ENCODE measurements at places on chromosomes 6 and 20.

DNA sequence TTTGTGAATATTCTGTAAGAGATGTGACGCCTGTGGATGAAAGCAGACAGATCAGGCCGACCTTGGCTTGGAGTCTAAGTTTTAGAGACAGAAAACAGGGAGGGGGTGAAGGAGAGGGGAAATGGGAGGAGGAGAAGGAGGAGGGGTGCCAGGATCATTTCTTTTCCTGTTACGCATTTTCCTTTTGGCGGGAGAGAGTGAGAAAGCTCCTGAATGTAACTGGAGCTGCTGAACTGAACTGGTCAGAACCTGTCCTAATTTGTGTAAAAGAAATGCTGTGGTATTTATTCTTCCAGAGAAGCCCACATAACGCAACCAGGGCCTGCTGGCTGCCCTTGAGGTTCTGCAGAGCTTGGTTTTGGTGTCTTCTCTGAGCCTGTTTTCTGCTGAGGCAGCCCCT is 41.9 kb downstream of the UTRN start:
- no peak for DNase-seq

DNA sequence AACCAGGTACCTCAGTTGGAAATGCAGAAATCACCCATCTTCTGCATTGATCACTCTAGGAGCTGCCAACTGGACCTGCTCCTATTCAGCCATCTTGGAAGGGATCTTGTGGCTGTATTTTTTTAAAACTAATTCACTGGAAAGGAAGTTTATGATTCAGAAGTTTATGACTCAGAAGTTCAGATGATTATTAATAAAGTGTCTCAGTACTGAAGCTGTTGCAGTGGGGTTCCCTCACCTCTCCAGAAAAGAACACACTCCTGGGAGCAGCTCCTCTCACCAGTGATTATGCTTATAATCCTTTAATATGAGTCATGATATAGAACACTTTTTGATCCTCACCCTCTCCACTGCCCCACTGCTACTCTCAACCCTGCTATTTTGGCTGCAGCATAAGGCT is 291.2 kb upstream of the HS3ST5 start:
- no peak for DNase-seq

DNA sequence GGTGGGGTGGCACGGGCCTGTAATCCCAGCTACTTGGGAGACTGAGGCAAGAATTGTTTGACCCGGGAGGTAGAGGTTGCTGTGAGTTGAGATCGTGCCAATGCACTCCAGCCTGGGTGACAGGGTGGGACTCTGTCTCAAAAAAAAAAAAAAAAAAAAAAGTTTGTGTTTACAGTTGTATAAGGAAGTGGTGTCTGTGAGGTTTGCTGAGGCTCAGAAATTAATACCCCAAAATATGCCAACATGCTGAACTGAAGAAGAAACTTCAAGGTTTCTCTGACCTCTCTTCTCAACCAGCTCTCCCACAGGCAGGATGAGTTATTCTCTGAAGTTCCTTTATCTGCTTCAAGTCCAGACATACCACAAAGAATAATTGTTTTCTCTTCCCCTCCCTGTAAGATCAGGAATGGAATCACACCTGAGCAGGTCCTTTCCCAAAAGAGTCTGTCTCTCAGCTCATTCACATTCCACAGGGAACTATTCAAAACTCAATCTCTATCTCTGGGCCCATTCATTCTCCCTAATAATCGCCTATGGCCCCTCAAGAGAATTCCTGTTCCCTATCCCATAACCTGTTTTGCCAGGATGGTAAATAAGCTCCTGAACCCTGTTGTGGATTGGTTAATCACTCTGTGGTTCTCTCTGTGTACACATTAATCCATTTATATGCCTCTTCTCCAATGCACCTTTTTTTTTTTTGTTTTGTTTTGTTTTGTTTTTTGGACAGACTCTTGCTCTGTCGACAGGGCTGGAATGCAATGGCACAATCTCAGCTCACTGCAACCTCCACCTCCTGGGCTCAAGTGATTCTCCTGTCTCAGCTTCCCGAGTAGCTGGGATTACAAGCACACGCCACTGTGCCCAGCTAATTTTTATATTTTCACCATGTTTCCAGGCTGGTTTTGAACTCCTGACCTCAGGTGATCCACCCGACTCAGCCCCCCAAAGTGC is 17.4 kb upstream of the KIFC1 start:
- DNase-seq, result no peak

GRCh38 chr6:167209577-167209975 is 51.8 kb upstream of the GPR31 start:
- DNase-seq, result no peak

- no peak for DNase-seq
Measured at GRCh38 chr6:736657-737446, 43.9 kb upstream of the EXOC2 start.

- DNase-seq, result no peak
Measured at GRCh38 chr6:146311079-146311478, 232.6 kb upstream of the RAB32 start.

- no peak for DNase-seq
Measured at GRCh38 chr6:62446647-62447316, 160.8 kb upstream of the KHDRBS2 start.

- peak; percentile 71 for DNase-seq
Measured at GRCh38 chr6:156283091-156283490, 494.1 kb upstream of the ARID1B start.

DNA sequence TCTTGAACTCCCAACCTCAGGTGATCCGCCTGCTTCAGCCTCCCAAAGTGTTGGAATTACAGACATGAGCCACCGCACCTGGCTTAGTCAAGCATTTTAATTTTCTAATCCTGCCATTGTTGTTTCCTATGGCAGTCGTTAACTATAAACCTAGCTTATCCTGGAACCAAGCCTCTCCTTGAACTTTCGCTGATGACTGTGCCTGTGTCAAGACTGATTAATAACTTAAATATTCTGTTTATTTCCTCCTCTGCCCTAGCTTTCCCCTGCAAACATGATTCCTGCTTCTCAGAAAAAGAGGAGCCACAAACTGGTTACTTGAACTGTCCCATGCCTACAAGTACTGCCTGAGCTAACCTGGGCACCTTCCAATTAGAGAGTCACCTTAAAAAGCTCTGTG is 1.5 kb downstream of the VNN1 start:
- DNase-seq, result no peak

GRCh38 chr6:128964233-128964755 is 81.4 kb downstream of the LAMA2 start:
- DNase-seq, result no peak

DNA sequence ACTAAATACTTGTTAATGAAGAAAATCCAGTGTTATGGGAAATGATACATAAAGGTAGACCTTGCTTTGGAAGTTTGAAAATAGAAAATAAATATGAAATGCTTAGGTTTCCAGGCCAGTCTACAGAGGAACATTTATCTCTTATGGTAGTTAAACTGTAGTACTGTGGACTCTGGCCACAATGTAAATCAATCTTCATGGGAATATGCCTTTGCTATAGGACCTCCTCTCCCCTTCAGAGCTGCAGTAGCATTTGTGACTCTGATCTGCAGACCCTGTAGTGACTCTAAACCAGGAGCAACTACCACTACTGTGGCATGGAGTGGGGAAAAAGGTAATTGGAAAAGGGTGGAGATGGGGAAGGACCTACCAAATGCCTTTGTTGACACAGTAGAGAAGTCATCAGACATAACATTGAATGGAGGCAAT is 4.5 kb downstream of the HSPA1A start:
- DNase-seq, result no peak

DNA sequence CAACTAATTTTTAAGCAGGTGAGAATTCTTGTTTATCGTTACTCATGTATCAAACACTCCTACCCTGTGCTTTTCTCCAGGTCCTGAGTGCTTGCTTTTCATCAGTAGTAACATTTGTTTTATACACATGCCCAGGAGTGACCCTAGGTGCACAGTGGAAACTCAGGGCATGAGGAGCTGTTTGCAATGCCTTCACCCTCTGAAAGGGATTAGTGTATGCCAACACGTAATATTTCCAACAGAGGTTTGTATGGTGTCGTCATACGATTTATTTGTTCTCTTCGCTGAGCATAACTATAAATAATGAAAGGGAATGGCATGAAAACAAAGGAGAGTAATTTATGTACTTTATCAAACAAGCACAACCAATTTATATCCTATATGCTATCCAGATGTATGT is 537.4 kb upstream of the MMS22L start:
- DNase-seq, result no peak

DNA sequence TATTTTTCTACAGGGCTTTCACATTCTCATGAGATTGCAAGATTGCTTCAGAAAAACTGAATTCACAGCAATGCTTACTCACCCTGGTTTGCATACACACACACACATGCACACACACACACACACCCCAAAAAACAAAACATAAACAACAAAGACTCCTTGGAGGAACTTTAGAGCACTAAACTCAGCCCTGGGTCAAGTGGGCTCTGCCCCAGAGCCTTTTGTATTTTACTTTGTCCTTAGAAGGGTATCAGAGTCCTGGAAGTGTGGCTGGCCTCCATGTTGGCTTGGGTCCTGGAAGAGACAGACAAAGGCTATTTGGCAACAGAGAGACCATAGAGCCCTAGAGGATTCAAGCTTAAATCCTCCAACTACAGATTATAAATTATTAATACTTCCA is 8.0 kb upstream of the CST9 start:
- no peak for DNase-seq

- no peak for DNase-seq
Measured at GRCh38 chr20:46807998-46808397, 86.6 kb upstream of the EYA2 start.

DNA sequence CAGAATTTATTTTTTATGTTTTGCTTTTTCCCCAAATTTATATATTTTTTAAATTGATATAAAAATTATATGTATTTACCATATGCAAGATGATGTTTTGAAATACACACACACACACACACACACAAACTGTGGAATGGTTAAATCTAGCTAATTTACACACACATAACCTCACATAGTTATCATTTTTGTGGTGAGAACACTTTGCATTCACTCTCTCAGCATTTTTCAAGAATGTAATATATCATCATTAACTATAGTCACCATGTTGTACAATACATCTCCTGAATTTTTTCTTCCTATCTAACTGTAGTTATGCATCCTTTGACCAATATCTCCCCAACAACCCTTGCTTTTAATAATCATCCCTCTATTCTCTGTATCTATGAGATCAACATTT is 52.2 kb downstream of the GFRAL start:
- no peak for DNase-seq
